ENCODE measurements at places on chromosomes 2 and 18.

DNA sequence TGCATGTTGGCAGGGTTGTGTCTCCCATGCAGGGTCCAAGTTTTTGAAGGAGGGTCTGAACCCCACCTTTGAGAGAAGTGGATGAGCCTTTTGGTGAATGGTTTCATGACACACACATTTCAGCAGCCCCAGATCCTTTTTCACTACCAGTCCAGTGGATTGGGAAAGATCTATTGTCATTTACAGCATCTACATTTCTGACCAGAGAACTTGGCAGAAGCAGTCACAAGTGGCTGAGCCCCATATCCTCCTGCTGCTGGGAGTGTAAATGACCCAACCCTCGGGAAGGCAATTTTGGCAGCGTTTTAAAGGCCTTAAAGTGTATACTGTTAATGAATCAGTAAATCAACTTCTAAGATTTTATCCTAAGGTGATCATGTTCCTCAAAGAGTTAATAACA is 174.1 kb upstream of the RASGRP3 start:
- DNase-seq: no peak

DNA sequence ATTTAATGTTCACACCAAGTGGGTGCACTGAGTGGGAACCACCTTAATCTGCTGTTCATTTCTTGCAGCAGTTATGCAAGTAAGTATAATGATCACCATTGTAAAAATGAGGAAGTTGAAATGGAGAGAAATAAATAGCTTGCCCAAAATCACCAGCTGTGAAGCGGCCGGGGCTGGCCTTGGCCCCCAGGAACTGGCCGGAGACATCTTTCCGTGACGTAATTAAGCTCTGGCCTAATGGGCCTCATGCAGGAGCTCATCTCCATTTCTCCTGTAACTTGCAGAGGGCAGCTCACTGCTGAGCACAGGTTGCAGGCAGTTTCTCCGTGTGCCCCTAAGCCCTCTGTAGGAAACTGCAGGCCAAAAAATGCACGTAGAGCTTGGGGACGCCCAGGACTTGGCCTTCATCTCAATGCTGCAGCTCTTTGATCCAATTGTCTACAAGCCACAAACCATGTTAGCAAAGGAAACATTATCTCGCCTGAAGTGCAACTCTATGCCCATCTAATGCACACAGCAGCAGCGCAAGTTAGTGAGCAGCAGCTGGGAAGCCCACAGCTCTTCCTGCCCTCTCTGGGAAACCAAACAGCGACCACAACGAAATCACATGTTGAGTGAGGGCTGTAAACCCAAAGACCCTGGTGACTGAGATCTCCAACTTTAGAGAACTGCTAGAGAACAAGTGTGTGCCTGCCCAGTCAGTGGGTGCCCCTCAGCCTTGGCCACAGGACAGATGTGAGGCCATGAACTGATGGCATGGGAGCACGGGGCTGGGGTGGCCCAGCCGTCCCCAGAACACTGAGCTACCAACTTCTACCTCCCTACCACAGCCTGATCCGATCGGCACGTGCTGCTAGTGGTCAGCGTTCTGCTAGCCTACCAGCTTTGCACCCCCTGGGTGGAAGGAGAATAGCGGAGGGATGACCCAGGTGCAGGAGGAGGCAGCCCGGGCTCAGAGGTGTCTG is 28.8 kb downstream of the APCDD1 start:
- no peak for DNase-seq

DNA sequence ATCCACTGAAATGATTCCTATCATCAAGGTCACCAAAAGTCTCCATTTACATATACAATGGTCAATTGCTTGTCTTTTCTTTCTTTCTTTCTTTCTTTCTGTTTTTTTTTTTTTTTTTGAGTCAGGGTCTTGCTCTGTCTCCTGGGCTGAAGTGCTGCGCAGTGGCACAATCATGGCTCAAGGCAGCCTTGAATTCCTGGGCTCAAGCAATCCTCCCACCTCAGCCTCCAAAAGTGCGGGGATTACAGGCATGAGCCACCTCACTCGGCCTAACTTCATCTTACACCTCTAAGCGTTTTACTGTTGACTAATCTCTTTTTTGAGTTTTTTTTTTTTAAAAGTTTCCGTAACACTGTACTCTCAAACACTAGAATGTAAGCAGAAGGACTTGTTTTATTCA is 867 bp downstream of the SF3B6 start:
- no peak for DNase-seq

- DNase-seq: peak; percentile 24
Measured at GRCh38 chr2:63818271-63818670, 23.4 kb upstream of the UGP2 start.

DNA sequence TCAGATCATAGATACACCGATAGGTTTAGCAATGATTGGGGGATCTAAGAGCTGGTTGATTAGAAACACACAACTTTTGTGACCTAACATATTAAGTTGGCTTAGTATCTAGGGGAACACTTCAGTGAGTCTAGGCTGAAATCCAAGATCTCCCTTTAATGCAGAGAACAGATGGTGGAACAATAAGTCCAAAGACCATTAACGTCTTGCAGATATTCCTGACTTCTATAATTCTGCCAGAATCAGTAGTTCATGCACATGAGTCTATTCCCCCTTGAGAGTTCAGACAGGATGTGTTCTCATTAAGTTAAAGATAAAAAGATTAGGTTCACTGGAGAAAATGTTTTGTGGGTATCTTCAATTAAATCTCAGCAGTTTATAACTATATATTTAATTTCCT is 506.5 kb downstream of the TSN start:
- DNase-seq: no peak

Data from NCI-H1417 (cell line).